ENCODE measurements at places on chromosomes 1 and 21.

GRCh38 chr1:87894062-87894461 lies 565.4 kb downstream of the LMO4 start:
- no peak for DNase-seq

DNA sequence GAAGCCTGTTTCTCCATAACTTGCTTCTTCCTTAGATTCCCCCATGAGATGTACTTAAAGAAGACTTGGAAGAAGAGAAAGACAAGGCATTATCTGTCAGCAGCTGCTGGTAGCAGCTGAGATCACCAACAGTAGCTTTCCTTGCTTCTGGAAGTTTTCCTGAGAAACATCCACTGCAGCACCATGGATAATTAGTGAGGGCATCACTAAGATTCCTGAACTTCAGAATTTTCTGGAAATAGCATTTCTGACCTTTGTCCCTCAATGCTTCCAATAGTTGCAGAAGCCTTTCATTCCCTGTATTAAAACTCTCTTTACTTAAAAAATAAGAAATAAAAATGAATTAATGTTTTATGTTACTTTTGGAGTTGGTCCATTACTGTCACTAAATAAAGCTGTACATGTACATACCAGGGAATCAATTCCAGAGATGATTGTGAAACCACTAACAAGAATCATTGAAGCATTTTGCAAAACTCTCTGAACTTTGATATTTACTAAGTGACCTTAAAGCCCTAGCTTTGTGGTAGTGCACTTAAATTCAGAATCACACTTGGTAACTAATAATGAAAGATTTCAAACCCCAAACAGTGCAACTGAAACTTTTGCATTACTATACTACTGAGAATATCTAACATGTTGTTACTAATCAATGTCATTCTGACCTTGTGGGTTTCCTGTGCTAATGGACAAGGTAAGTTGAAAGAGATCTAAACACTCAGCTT lies at the start of gene CFHR4:
Gene CFHR4, plus strand, starts transcription at position 538 of the 725 bp plus-strand sequence. Its CDS starts 99 bp downstream, at position 637.
- no peak for DNase-seq

- no peak for DNase-seq
These were observed 109.5 kb upstream of the ZNF648 start for GRCh38 chr1:182170891-182171461.

- DNase-seq, result no peak
These were observed 2.2 kb downstream of the NAV1 start for GRCh38 chr1:201540846-201541735.
